ENCODE measurements at places on chromosomes 6 and 20.

GRCh38 chr6:18507018-18507415 lies 119.9 kb downstream of the RNF144B start:
- DNase-seq, result no peak

- DNase-seq, result no peak
Measured at GRCh38 chr6:137870744-137871247, 3.7 kb downstream of the TNFAIP3 start.

- no peak for DNase-seq
Measured at GRCh38 chr6:157787080-157787479, 36.0 kb upstream of the SNX9 start.

- no peak for DNase-seq
Measured at GRCh38 chr6:104527311-104527710, 332.4 kb downstream of the HACE1 start.

GRCh38 chr6:63278916-63279315 lies 40.9 kb downstream of the LGSN start:
- no peak for DNase-seq

- no peak for DNase-seq
Measured at GRCh38 chr6:141035312-141036200, 1097.2 kb upstream of the GJE1 start.

- no peak for DNase-seq
Measured at GRCh38 chr6:17847203-17847760, 140.2 kb downstream of the KIF13A start.

DNA sequence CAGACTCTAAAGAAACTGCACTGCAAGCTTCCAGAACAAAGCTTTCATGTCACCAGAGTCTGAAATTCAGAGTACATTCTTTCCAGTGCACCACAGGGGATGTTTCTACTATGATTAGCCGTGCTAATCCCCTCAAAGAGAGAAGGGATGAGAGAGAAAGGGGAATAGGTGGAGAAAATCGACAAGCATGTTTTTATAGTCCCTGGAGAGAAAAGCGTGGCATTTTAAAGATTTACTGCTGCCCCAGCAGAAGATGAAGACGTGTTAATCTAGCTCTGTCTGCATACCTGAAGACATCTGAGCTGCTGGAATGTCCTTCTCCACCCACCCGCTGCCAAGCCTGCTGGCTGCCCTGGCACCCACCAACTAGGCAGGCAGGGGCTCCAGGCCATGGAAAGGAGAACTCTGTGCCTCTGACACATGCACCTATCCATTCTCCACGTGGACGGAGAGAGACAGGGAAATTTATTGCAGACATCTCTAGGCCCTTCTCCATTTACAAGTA lies 4.1 kb downstream of the MYLK4 start:
- DNase-seq, result no peak

GRCh38 chr6:25769983-25770382 lies 15.4 kb downstream of the SLC17A4 start:
- no peak for DNase-seq

DNA sequence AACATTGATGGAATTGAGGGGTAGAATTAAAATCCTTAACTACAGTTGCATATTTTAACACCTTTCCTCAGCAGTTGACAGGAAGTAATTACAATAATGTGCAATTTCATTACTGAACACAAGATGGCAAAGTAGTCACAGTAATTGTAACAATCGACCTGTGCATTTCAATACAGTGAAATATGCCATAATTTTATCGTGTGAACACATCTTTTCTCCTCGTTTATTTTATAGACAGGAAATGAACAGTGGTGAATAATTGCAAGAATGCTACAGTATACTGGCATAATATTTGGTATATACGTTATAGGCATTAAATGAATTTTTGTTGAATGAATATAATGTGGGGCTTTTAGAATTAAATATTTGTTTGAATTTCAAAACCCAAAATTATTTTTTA lies 25.0 kb downstream of the CYB5R4 start:
- DNase-seq, result no peak
